ENCODE measurements at places on chromosomes 13 and 19.
A peak's percentile ranks its signal among the peaks of the same experiment; 100 is the strongest.

- DNase-seq, result no peak
Observed at GRCh38 chr19:20287070-20287469, 120.1 kb downstream of the ZNF486 start.

GRCh38 chr13:23715092-23715761 lies 145.0 kb downstream of the TNFRSF19 start:
- DNase-seq, result no peak

- DNase-seq, result no peak
Observed at GRCh38 chr13:28250542-28250941, 112.2 kb downstream of the PAN3 start.

GRCh38 chr13:94178625-94179244 lies 300.7 kb downstream of the DCT start:
- no peak for DNase-seq

DNA sequence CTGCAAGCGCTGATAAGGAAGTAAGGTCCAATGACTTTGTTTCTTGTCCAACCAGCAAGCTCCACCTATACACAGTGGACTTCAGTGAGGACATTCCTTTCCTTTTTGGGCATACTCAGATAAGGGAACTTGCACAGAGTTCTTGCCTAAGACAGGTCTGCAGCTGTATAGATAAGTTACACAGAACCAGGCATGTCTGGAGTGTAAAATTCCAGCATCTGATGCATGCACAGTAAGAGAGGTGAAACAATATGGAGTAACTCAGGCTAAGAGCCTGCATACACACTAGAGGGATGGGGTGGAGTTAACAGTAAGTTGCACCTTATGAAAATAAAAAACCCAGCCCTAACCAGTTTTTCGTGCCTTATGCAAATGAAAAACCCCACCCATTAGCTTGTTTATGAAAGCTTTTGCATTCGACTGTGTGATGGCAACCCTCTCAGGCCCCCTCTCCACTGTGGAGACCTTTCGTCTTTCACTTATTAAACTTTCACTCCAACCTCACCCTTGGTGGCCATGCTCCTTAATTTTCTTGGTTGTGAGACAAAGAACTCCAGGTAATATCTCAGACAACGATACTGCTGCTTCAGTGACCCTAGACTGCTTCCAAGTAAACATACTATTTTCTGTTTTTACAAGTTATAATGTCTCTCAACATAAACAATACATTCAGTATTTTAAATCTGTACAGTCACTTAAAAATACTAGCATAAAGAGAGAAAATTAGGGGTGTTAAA lies 2859.0 kb upstream of the PCDH20 start:
- no peak for DNase-seq

GRCh38 chr19:45882652-45883585 lies 3.0 kb downstream of the IRF2BP1 start:
- DNase-seq, result peak; percentile 66

GRCh38 chr19:2852598-2852997 lies 11.3 kb downstream of the ZNF555 start:
- DNase-seq, result no peak

- DNase-seq, result no peak
Observed at GRCh38 chr19:38718747-38719543, 25.3 kb downstream of the CAPN12 start.

- no peak for DNase-seq
Observed at GRCh38 chr13:101452519-101453485, at the start of gene ITGBL1. ITGBL1 (plus strand) TSS chr13:101452675; CDS start chr13:101452834, 159 bp downstream.

GRCh38 chr13:105139048-105139379 lies 1396.4 kb downstream of the EFNB2 start:
- no peak for DNase-seq

DNA sequence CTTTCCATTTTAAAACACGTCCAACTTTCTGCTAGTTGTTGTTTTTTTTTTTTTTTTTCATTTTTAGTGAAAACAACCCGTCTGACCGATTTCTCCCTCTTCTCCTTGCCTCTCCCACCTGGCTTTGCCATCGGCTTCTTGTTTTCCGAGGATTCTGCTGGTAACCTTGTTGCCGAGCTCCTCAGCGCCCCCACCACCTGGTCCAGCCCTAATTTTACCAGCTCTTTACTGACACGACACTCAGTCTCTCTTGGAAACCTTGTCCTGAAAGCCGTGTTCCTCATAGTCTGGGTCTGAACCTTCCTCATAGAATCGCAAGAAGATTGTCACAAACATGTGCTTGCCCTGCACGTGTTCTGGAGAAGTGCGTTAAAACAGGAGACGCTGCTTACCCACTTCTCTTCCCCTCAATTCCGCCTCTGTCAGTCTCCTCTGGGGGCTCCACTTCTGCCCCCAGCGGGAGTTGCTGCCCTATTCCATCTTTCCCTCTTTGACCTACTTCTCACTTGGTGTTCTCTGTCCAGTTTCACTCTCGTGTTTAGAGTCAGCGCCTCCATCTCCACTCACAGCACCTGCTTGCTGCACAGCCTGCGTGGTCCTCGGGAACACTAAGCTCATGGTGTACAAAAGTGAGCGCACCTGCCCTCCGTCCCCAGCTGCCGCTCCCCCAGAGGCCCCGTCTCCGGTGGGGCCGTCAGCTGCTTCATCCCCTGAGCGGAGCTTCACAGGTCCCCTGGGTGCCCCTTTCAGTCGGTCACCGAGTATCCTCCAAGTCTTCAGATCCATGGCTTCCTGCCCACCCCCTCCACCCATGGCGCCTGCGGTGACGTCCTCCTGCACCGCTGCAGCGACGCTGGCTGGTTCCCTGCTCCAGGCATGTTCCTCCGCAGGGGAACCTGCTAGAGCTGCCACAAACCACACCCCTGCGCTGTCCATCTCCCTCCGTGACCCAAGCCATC lies 65.1 kb downstream of the TM9SF2 start:
- DNase-seq, result no peak

DNA sequence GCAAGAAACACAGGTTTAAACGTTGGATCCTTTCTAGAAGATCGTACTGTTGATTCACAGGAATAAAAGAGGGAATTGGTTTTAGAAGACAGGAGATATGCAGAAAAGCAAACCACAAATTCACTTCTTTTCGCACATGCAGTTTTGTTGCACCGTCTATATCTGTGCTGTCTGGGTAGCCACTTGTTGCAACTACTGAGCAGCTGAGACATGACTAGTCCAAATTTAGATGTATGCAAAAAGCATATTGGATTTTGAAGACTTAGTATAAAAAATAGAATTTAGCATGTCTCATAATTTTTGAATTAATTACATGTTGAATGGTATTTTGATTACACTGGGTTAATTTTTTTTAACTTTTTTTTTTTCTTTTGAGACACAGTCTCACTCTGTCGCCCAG lies 176.3 kb downstream of the KLF12 start:
- no peak for DNase-seq

GRCh38 chr19:18208098-18208951 lies 4.5 kb upstream of the RAB3A start:
- DNase-seq, result peak; percentile 24
